ENCODE measurements at places on chromosomes 2 and 18.

DNA sequence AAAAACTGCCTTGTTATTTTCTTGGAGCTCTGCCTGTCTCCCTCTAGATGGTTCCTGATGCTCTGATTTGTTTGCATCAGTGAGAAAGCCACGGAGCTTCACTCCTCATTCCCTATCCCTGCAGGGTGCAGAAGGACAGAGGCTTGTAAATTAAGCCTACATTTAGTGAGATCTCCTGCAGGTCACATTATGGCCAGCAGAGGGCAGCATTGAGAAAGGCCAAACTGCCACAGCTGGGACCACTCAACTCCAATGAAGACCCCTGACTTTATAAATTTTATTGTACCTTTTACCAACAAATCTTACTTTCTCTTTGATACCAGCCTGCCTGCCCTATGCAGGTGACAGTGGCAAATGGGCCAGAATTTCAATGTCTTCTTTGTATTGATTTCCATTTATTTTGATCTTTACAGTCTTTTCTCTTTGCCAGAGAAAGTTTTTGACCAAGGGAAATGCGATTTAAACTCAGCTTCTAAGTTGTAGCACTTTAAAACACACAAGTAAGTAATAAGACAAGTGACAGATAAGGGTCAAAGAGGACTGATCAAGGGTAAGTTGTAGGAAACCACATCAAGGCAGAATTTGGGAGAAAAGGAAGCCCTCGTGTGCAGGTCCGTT, 1029.1 kb upstream of the KLHL29 start:
- peak; percentile 40 for DNase-seq

- DNase-seq, result no peak
Observed at GRCh38 chr2:9758741-9759140, 84.5 kb upstream of the TAF1B start.

GRCh38 chr2:238216651-238217184, 13.2 kb upstream of the ILKAP start:
- DNase-seq, result peak; percentile 97

DNA sequence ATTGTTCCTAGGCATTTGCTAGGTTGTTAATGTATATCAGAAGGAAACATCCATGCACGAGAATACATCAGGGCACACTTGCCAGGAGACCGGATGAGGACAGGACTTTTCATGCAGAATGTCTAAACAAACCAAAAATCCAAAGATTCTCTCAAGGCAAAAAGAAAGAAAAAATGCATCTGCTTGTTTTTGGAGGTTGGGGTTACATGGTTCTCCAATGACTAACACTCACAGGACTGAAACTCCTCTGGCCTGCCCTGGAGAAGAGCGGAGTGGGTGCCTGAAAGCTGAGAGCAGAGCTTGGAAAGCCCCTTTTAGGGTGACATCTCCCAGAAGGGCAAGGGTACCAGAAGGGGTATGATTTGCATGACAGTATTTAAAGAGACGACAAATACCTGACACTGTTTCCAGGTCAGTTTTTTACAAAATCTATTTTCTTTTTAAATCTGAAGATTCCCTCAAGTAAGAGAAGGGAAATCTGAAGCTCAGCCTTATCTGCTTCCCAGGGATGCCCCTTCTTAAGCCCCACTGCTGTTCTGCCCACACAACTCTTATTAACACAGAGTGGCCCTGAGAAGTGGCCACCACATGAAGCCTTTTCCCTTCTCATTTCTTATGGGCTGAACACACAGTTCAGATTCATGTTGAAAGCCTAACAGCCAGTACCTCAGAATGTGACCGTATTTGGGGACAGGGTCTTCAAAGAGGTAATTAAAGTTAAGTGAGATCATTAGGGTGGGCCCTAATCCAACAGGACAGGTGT, 216.4 kb downstream of the STK39 start:
- no peak for DNase-seq

DNA sequence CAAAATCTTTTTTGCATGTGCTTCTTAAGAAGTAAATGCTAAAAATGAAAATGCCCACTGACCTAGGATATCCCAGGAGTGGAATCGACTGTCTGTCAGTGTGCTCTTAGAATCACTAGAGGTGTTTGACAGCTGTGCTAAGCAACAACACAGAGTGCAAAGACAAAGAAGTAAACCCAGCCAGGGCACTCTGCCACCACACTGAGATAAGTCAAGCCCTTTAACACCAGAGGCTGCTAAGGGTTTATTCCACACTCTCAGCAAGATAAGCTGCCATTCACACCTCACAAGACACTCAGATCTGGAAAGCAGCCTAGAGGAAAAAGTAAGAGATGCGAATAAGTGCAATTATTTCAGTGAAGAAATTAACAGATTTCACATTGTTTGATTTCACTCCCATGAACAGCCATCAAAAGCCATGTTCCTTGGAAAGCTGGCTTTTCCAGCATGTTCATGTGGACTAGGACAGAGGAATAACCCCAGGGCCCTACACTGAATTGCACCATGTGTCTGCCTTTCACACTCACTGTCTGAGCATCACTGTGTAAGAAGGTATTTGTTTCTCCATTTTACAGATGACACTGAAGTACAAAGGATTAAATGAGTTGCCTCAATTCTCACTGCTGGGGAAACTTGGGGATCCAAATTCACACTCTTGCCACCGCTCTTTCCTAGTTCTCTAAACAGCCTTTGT, 6.0 kb upstream of the BMP10 start:
- no peak for DNase-seq

- no peak for DNase-seq
Observed at GRCh38 chr2:70986499-70987189, 8.0 kb downstream of the TEX261 start.

DNA sequence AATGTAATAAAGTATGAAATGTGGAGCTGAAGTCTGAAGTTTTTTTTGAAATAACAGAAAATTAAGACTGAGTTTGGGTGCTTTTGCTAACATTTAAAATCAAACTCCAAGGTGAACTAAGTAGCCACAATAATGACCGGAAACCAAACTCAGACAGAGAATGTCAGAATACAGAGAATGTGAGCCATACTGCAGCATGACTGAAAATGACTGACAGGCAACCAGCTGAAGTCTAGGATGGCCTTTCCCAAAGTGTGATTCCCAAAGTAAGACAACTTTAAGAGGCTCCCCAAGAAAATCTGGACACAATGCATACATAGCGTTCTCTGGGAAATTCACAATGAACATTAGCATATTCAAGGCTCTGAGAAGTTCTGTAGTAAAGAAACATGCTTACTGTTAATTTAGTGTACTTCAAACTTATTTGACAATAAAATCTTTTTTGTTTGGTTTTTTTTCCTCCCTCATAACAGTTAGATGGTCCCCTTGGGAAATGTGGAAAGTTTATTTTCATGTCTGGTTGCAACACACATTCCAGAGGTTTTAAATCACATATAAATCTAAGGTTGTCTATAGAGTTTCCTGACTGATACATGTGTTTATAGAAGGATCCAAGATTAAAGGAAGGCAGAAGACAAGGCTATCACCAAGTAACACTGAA, 28.6 kb downstream of the PLA2R1 start:
- DNase-seq, result no peak

DNA sequence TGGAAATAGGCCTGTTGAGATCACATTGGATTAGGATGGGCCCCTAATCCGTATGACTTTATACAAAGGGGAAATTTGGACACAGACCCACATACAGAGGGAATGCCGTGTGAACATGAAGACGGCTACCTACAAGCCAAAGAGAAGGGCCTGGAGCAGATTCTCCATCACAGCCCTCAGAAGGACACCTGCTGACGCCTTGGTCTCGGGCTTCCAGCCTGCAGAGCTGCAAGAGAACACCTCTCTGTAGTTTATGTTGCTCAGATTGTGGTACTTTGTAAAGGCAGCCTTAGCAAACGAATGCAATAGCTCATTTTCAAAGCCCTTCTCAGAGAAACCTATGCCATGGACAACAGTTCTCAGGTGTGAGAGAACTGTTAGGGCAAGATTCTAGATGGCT, 86.1 kb downstream of the LONRF2 start:
- DNase-seq, result no peak

- DNase-seq, result no peak
Observed at GRCh38 chr2:152467677-152468410, 132.9 kb downstream of the FMNL2 start.

DNA sequence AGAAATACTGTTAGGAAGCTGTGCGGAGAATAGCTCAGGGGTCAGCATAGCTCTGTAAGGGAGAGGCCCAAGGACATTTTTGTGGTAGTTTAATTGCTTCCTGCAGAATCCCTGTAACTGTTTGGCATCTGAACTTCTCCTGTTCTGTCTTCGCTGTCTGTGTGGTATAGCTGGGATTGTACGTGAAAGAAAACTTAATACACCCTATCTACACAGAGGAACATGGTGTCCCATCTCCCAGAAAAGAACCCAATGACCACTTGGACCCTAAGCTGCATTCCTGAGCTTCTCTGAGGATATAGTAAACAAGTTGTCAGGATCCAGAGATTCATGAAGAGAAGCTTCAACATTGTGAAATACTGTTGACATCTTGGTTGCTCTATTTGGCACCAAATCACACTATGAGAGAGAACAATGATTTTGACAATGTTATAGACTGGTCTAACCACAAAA, 81.3 kb downstream of the CDC42EP3 start:
- DNase-seq, result no peak
